Smooth muscle cell of the pulmonary artery (primary cell): ENCODE measurements at places on chromosomes 3 and 15. TPM values are rescaled to one million over a fixed set of nuclear protein-coding genes. Genes with fewer than 3 reads are reported as not detected.

Gene NRROS
- total RNA-seq = 1.0 and 5.0 TPM in 2 replicates

Gene ROBO2
- total RNA-seq = 0.43 and 1.4 TPM in 2 replicates

Gene RNF123
- 32.1 and 38.6 TPM in 2 replicates for total RNA-seq

Gene GPR62
- total RNA-seq = 0.07 TPM in 1 of 2 replicates, not detected in the other

Gene SELENOS
- total RNA-seq = 60.5 and 67.3 TPM in 2 replicates
